Peyer's patch (tissue), 4 donors: ENCODE measurements at places on chromosomes 12 and 14. TPM values are rescaled to one million over a fixed set of nuclear protein-coding genes. Genes with fewer than 3 reads are reported as not detected.

- no peak for DNase-seq
Observed at GRCh38 chr14:82905762-82906161, 1372.1 kb upstream of the SEL1L start.

The HIF1A gene
- 52.1 TPM for total RNA-seq

DNA sequence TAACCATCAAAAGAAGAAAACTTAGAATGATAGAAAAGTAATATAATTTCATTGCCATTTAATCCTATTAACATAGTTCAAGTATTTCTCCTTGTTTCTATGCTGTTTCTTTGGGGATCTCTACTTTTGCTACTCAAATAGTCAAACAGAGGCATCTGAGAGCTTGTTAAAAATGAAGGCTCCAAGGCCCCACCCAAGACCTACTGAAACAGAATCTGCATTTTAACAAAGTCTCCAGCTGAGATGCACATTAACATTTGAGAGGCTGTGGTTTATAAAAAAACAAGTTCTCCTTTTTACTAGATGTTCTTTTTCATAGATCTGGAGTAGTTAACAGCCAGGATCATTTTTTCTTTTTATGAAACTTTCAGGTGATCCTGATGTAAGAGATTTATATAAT lies 31.8 kb downstream of the PPFIA2 start:
- DNase-seq: no peak

DNA sequence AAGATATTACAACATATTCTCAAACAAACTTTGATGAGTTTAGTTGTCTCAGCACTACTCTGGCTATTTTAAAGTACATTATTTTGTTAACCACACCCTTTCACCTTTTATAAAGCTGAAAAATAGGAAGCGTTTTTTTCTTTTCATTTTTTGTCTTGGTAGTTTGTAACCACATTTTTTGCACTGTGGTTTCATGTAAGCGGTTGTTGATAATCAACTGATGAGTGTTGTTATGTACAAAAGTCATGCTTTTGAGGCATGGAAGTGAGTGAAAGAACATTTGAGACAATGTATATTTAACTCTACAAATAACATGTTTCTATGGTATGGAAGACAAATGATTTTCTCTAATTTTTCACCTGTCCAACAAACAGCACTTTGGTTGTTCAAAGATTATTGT lies 52.1 kb upstream of the ATP2B1 start:
- no peak for DNase-seq

The LUM gene
- total RNA-seq: 31.5 TPM

GRCh38 chr14:26605602-26606001 lies 7.8 kb upstream of the NOVA1 start:
- DNase-seq: no peak

The PRICKLE1 gene
- 11.6 TPM for total RNA-seq

- no peak for DNase-seq
Observed at GRCh38 chr14:104561124-104561557, 18.4 kb upstream of the C14orf180 start.

The DGLUCY gene
- 67.7 TPM for total RNA-seq

DNA sequence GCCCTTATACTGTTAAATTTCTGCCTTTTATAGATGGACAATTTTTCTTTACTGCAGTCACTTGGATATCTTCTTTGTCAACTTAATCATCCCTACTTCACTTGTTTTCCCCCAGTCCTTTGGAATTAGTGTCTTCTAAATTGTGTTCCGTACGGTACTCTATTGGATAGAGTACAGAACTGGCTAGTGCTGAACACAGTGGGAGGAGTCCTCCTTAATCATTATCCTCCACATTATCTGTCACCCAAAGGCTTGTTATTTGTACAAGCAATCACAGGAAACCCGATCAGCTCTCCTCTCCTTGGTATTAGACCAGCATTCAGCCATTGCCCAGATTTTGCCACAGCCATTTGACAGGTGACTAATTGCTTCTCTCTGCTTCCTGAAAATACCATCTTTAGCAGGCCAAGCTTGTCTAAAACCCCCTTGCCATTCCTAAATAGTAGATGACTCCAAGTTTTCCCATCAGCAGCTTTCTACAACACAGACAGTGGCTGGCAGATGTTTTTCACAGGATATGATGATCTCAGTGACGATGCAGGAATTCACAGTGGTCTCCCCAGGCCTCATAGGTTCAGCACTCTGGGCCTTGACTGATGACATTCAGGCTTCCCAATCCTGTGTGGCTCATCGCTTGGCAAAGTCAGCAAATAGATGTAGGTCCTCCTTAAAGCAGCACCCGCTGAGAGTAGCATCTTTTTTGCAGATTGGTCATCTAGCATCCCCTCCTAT lies 216.0 kb upstream of the RGS6 start:
- DNase-seq: no peak

DNA sequence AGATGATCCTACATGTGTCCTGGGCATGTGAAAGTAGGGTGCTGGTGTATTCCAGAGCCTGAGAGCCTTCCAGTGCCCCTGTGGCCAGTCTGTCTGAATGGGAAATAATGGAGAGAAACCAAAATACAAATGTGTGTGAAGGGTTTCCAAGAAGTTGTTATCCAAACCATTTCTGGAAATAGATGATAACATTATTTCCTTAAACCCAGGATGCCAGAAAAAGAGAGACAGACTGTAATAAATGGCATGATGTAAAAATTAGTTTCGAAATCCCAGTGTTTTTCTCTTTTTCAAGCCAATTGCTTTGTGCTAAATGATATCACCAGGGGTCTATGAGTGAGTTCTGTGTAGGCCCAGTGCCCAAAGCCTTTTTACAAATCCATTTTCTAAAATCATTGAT lies 175.3 kb downstream of the PHLDA1 start:
- DNase-seq: no peak

GRCh38 chr14:81682701-81683100 lies 149.0 kb upstream of the SEL1L start:
- DNase-seq: no peak

DNA sequence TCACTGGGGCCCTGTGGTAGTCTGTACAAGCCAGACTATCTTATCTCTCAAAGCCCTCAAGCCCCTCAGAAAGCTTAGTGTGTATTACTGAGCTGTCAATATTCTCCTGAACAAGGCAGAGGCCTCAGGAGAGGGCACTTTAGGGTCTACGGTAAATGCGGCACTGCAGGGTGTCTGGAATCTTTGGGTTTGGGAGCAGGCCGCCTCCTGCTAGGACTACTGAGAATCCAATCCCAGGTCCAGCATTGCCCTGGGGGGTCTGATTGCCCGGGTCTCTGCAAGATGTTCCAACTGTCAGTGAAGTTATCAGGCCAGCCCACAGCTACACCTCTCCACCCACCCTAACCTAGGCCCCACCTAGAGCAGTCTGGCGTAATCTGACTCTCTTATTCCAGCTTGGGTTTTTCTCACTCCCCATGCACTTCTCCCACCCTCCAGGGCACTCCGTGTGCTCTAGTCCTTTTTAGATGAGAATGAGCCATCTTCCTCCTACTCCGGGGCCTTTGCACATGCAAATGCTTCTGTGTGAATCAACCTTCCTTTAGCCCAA lies 4.3 kb upstream of the ZFP36L1 start:
- DNase-seq: no peak

- DNase-seq: no peak
Observed at GRCh38 chr14:63308723-63309317, 9.9 kb downstream of the GPHB5 start.

DNA sequence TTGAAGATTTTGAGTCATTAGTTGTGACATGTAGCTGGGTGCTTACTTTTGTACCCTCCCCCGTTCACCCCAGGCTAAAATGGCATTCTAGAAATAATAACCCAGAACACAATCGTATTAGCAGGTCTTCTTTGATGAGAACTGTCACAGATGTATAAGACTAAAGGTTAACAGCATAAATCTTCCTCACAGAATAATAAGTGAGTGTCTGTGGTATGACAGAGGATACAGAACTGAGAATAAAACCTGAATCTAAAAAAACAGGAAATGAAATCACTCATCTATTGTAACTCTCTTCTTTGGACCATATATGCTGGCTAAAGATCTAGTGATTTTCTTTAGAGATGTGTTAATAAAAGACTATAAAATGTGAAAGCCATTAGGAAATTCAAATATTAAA lies 746.6 kb downstream of the LRFN5 start:
- no peak for DNase-seq

DNA sequence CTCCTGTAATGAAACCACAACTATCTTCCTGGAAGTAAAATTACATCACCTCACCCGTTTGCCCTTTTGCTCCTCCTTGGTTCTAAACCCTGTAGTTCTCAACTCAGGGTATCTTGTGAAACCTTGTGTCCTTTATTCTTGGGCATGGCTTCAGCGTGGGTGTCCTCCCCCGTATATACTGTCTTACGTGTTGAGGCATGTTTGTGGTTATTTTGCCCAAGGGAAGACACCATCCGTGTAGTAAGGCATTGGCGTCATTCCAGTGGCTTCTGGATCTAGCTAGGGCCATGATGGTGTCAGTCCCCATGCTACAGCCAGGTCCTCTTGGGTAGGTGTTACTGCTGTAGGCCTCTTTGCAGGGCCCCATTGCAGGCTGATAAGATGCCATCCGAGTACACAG lies 115.4 kb downstream of the ZFP36L1 start:
- no peak for DNase-seq

DNA sequence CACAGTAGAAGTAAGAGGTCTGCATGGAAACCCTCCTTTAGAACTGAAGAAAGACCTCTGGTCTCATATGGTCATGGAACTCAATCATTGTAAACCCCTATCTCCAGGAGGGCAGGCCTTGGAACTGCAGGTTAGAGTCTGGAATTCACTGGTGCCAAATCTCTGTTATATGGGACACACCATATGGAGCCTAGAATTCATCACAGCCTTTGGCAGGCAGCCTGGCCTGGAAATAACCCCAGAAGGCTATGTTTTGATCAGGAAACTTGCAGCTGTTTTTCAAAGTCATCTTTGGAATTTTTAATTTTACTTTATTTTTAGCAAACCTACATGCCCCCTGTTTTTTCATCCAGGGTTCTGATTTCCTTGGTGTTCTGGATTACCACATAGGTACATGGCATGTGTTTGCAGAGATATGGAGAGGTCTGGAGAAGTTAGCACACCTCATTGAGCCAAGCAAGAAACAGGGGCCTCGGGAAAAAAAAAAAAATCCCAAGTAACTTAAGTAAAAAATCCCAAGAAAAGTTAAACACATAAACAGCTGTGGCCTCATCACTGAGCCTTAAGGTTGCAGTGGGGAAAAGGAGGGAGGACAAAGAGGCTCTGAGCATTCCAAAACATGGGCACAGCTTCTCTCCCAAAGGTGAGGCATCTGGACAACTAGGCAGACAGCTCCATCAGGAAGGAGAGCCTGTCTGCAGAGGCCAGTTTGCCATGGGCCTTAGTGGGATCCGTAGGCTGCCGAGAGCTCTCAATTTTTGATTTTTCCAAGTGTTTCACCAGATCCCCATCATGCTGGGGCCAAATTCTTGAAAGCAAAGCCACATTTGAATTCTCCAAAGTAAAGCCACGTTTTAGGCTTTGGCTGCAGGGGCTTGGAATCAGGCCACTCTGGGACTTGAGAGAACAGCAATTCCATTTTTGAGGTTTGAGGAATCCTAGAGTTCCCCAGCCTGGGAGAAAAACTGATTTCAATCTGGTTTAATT lies 339.6 kb upstream of the TBX3 start:
- DNase-seq: no peak

The TSPAN8 gene
- 529 TPM for total RNA-seq

The DPY19L2 gene
- 0.35 TPM for total RNA-seq

The NRXN3 gene
- 10.2 TPM for total RNA-seq

- peak; percentile 56 for DNase-seq
Observed at GRCh38 chr12:24948757-24949722, at the start of gene BCAT1. TSS of gene BCAT1 (minus strand) at chr12:24949101. CDS start at chr12:24948932, 169 bp downstream.

- no peak for DNase-seq
Observed at GRCh38 chr12:9144730-9145106, 29.0 kb upstream of the A2M start.

The SERPINA1 gene
- 102 TPM for total RNA-seq

- no peak for DNase-seq
Observed at GRCh38 chr14:91585856-91586255, 75.7 kb upstream of the PPP4R3A start.

- no peak for DNase-seq
Observed at GRCh38 chr14:64970776-64971477, 1.2 kb downstream of the RAB15 start.

DNA sequence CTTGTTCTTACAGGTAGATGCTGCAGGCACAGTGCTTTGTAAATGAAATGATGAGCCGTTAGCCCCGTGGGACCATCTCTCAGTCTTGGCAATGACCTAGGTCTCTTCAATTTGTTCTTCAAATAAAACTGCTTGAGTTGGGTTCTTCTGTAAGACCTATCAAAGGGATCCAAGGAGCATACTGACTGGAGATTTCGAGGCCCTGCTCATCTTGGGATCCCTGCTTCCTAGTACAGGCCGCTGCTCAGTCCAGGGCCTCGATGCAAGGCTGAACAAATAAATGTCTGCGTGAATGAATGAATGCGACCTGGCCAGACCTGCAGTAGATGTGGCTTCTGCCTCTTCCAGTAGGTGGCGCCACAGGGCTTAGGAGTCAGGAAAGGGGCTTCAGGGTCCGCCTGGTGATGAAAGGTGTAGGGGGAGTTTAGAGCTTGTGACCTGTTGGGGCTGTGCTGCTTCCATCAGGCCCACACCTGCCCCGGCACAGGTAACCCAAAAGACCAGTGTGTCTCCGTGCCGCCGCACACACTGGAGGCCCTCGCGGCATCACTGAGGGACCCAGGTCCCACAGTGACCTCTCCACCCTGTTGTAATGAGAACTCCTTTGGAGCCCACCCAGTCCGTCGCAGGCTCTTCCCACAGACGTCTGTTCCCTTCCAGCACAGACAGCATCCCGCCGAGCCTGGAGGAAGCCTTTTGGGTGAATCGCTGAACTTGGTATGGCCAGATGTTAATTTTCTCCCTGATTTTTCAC lies 4.4 kb downstream of the CACNA1C start:
- DNase-seq: peak; percentile 65

The AQP2 gene
- total RNA-seq: not detected

The FSCB gene
- total RNA-seq: not detected

DNA sequence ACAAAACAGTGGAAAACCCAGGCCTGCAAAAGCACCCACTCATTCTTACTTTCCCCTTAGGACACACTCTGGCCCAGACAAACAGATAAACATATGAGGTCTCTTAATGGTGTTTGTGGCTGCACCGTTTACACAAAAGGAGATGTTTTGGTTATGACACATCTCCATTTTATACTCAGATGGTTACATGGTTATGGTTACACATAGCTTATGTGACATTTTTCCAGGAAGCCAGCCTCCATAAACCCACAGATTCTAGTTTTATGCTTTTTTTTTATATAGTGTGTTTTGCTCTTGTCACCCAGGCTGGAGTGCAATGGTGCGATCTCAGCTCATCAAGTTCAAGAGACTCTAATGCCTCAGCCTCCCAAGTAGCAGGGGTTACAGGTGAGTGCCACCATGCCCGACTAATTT lies 3.5 kb upstream of the KLRD1 start:
- DNase-seq: no peak

DNA sequence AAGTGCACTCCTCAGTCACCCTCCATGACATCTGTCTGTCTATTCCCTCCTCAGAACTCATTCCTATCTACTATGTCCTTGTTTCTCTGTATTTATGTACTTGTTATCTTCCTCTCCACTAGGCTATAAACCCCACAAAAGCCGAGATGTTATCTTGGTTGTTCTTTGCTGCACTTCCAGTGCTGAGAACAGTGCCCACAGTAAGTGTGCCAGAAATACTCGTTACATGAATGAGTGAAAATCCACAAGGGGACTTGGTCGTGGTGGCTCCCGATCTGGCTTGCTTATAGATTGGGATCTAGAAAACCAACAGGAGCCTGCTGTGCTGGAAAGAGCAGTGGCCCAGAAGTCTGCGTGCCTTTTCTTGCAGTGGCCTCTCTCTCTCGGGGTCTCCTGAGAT lies 111.9 kb upstream of the PRMT8 start:
- no peak for DNase-seq

The TMEM121 gene
- not detected for total RNA-seq
